ENCODE measurements at places on chromosomes 1 and 21.

DNA sequence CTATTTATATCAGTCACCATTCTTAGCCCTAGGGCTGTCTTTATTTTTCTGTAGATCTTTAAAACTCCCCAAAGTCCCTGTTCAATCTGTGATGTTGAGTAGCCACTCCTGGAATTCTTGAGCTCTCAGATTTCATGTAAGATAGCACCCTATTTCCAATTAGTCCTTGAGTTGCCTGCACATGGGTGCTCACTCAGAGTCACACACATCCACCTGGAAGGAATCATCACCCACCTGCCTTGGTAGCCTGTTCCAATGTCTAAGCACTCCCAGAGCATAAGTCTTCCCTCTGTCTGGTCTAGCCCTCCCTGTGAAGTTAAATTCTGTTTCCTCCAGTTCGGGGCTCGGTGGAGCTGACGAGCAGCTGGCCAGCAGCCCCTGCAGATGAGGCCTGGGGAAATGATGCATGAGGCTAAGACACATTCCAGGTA is 14.7 kb upstream of the ATF3 start:
- DNase-seq = no peak

- DNase-seq = no peak
Observed at GRCh38 chr1:24905979-24906720, 23.9 kb downstream of the RUNX3 start.

DNA sequence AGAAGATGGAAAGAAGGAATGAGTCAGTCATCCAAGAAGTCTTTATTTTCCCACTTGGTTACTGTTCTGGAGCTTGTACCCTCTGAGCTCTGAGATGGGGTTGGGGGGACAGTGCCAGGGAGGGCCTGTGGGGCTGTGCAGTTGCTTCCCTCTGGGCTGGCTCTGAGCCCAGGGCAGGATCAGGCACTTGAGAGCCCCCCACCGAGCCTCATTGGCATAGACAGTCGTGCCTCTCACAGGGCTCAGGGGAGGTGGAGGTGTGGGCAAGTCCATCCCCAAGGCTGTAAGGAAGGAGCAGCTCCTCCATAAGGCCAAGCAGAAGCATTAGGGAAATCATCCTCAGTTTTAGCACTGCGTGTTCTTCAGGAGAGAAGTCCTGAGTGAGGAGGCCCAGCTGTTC is 2.5 kb upstream of the ARL8A start:
- no peak for DNase-seq

GRCh38 chr1:225866061-225866837 is 15.9 kb downstream of the TMEM63A start:
- DNase-seq = peak; percentile 65

DNA sequence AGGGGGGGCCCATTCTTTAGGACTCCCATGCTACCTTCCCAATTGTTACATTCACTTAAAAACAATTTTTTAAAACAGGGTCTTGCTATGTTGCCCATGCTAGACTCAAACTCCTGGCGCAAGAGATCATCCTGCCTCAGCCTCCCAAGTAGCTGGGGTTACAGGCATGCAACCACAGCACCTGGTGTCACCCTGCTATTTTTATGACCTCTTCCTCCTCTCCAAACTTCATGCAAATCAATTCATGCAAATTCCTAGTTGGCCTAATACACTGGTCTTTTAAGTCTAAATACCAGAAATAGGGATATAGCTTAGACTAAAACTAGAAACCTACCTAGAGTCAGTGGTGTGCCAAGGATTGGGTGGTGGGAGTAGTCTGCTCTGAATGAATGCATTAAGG is 30.1 kb downstream of the CDKN2C start:
- DNase-seq = no peak

GRCh38 chr1:43312212-43312623 is 11.4 kb downstream of the TIE1 start:
- DNase-seq = no peak

GRCh38 chr1:12244078-12244477 is 14.2 kb downstream of the VPS13D start:
- DNase-seq = no peak

DNA sequence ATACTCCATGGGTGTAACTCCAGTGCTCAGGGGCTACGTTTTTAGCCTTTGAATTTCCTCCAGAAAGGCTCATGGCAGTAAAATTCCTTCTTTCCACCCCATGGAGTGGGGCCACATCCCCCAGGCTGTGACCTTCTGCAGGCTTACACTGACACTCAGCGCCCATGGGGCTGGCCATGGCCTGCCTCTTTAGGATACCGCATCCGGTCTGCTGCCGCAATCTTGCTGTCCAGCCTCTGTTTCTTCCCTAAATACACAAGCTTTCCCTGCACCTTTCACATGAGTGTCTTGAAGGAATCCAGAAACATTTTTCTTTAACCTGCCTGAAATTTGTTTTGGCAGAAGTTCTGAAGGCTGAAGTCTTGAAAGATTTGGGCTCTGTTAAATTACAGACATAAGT is 170.5 kb downstream of the NTMT2 start:
- DNase-seq = no peak

DNA sequence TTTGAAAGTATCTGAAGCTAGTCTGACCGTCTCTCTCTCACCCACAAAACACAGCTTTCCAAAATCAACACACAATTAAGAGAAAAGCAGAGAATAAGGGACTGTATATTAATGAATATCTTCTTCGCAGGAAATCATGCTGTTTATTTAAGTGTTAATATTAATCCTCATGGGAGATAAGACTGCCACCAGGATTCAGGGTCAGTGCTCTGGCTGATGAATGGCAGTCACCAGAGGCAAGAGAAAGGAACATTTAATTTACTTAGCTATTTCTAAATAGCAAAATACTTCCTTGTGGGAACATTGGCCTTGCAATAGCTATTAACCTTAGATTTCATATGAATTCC is 2.2 kb downstream of the SCYL3 start:
- DNase-seq = no peak

- no peak for DNase-seq
Observed at GRCh38 chr1:115982400-115982799, 6.1 kb downstream of the SLC22A15 start.

DNA sequence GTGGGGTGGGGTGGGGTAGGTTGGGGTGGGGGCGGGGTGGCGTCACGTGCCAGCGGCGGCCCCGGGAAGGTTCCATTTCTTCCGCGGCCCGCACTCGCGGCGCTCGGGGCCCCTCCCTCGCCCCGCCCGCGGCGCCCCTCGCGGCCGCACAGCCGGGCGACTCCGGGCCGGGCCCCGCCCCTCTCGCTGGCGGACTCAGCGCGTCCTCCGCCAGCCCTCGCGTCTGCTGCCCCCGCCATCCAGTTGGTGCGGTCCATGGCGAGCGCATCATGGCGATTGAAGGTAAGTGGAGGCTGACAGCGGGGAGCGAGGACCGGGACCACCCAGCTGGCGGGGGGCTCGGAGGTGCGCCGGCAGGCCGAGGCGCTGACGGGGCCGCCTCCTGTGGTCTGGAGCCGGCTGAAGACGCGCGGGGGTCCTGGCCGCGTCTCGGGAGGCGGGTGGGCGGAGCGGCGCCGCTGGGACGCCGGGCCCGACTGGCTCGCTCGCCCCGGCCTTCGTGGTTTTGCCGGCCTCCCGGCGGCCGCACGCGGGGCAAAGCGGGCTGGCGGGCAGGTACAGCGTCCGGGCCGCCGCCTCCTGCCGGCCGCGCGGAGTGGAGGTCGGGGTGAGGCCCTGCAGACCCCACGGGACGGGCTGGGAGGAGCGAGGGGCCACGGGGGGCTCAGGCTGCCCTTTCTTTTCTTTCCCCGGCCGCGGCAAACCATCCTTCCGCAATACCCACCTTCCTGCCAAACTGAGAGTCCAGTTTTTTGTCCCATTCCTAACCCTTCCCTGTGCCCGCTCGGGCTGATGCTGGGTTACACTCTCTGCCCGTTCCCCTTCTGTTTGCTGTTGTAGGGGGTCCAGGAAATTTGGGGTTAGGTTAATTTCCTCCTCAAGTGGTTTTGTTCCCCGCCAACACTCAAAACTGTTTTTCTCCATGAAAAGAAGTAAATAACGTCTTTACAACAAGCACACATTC is at the start of gene SYT14:
Gene SYT14, plus strand, starts transcription at position 222 of the 964 bp plus-strand sequence. Its CDS starts 48 bp downstream, at position 270.
- no peak for DNase-seq

DNA sequence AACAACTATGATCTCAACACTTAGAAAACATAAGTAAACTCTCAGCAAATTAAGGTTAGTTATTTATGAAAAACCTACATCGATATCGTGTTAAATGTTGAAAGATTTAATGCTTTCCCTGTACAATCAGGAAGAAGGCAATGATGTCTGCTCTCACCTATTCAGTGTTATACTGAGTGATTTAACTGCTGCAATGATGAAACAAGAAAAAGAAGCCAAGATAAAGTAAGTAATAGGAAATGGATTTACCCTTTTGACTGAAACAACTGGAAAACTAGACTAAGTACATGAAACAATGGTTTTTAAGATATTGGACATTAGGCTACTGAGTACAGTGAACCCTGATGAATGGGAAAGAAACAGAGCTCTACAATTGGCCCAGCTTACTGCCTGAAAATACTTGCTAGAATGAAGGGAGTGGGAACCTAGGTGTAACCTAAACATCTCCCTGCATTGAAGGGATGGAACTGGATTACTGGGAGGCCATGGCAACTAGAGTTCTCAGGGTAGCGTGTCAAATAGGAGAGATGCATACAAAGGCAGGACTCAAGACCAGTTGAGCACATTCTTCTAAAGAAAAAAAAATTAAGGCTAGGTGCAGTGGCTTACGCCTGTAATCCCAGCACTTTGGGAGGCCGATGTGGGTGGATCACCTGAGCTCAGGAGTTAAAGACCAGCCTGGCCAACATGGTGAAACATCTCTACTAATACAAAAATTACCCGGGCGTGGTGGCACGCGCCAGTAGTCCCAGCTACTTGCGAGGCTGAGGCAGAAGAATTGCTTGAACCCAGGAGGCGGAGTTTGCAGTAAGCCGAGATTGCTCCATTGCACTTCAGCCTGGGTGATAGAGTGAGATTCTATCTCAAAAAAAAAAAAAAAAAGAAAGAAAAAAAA is 37.3 kb downstream of the SNRPE start:
- DNase-seq = no peak

GRCh38 chr1:204507317-204508105 is 8.7 kb upstream of the MDM4 start:
- no peak for DNase-seq

- no peak for DNase-seq
Observed at GRCh38 chr1:97364086-97364485, 556.7 kb downstream of the DPYD start.

- DNase-seq = no peak
Observed at GRCh38 chr1:21378705-21379494, 61.0 kb upstream of the NBPF3 start.

- no peak for DNase-seq
Observed at GRCh38 chr1:1178794-1179331, 5.2 kb downstream of the TTLL10 start.

- DNase-seq = no peak
Observed at GRCh38 chr1:196685506-196685905, 33.7 kb downstream of the CFH start.

DNA sequence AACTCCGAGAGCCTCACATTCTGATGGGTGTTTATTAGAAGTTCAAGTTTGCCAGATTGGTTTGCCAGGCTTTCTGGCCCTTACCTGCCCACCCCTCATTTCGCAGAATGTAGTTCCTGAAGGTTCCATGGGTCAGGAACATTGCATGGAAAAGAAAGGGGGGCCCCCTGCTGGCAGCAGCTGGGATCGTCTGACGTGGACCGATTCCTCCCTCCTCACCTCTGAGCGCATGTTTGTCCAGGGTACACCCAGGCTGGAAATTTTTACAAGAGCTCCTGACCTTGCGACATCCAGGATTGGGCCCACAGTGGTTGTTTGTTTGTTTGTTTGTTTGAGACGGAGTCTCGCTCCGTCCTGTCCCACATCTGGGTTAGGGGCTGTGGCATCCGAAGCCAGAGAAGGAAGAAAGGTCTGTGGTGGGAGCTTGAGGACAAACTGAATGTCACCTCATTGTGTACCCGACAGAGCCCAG is 126.0 kb upstream of the TMEM51 start:
- peak; percentile 16 for DNase-seq

GRCh38 chr1:6157528-6158174 is 22.5 kb downstream of the CHD5 start:
- DNase-seq = peak; percentile 41

DNA sequence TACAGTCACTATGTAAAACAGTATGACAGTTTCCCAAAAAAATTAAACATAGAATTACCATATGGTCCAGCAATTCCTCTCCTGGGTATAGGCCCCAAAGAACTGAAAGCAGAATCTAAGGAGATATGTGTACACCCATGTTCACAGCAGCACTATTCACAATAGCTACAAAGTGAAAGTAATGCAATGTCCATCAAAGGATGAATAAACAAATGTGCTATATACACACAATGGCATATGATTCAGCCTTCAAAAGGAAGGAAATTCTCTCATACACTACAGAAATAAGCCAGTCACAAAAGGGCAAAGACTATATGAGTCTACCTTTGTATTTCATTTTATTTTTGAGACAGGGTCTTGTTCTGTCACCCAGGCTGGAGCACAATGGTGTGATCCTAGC is 120.4 kb downstream of the TOMM20 start:
- DNase-seq = no peak

GRCh38 chr1:232979558-232979957 is 29.1 kb downstream of the NTPCR start:
- DNase-seq = no peak

DNA sequence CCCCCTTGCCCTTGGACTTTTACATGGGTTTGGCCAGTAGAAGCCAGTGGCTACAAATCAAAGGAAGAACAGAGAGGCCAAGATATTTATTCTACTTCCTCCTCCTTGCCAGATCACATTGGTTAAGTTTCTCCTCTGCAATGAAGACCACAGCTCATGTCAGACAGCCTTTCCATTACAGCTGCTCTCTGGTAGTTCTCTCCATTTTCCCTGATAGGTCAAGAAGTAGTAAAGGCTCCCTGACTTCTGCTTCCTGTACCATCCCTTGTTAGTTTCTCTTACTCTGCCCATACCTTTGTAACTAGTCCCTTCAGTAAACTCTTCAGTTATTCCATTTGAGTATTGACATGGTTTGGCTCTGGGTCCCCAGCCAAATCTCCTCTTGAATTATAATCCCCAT is 27.8 kb downstream of the NME7 start:
- DNase-seq = no peak

DNA sequence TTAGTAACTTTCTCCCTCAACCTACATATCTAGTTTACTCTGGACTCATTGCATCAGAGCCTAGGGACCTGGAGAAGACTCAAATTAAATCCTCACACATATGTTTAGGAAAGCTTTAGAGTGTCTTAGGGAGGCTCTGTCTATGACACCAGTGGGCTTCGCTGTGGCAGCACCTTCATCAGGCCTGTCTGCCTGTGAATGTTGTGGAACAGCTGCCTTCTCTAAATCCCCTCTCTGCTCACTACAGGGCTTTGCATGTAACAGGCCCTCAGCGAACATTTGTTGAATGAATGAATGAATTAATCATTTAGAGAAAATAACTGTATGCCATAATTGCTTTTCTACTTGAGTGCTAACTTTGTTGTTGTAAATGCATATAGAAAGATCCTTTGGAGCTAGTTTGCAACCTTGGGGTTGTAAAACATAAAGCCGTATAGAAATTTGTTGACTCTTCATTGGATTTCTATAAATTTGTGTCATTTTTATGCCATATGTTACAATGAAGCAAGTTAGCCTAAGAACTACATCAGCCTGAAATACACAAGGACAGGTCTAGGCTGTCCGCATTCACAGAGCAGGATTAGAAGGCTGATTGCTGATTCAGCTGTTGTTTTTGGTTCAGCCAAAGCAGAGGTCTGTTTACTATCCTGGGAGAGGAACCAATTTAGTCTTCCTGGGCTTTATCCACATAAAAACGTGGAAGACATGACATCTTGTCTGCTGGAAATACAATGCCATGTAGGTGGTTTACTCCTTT is 238.0 kb downstream of the ASTN1 start:
- DNase-seq = no peak
